CD8-positive, alpha-beta T cell (primary cell): ENCODE measurements at places on chromosomes 5 and 9. TPM values are rescaled to one million over a fixed set of nuclear protein-coding genes. Genes with fewer than 3 reads are reported as not detected.

DNA sequence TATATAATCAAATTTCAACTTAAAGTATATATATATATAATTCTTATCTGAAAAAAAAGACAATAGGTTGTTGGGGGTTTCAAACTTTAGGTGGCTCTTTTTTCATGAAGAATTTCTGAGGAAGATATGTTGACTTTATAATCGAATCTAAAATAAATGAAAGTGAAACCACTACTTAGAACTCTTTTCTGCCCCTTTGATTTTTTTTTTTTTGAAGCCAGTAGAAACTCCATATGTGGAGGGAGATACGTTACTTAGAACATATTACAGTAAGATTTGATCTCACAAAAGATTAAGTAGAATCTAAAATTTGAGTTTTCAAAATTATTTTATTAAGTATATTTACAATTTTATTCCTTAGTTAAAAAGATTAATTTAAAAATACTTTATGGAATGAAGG, 96.9 kb downstream of the ATG10 start:
- no peak for DNase-seq

- DNase-seq = no peak
These were observed 2.2 kb upstream of the ADGRD2 start for GRCh38 chr9:124448019-124448418.

NR2F1 gene
- total RNA-seq = not detected

PCDHB11 gene
- not detected for total RNA-seq
